COR-L47 (cell line): ENCODE measurements at places on chromosomes 1 and 21.

DNA sequence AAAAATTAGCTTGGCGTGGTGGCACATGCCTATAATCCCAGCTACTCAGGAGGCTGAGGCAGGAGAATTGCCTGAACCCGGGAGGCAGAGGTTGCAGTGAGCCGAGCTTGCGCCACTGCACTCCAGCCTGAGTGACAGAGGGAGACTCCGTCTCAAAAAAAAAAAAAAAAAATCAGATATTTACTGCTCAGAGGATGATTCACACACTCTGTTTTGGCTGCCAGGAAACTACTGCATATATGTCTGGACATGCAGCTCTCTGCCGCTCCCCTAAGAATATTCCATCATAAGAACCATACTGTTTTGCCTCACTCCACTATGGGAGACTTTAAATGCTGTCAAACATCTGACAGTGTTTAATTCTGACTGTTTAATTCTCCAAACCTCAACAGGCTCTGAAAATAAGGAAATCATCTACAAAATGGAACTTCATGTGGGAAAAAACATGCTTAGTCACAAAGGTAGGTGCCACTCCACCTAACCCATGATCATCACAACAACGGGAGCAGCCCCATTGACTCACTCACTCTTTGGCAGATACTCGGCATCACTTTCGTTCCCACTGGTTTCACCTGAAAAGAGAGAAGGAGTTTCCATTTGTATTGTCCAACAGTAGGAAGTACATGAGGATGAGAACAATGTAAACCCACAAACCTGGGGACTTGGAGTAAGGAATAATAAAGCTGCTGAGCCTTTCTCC lies 29.3 kb upstream of the BCAS2 start:
- no peak for DNase-seq

GRCh38 chr1:99439433-99440075 lies 175.3 kb downstream of the PLPPR4 start:
- DNase-seq = no peak

DNA sequence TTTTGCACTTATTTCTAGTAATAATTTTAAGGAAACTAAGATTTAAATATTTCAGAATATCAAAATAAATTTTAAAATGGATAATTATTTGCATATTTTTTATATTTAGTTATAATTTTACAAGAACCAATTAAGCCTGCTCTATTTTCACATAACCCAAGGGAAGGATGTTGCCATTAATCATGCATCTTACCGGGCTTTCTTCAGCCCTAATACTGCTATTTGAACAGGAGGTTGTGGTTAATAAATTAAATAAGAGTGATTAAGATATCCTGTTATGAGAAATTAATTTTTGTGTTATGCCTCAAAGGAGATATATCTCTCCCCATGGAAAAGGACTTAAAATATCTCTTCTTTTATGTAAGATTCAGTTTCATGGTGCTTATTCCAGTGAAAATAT lies 1415.8 kb upstream of the B3GALT2 start:
- DNase-seq = no peak

DNA sequence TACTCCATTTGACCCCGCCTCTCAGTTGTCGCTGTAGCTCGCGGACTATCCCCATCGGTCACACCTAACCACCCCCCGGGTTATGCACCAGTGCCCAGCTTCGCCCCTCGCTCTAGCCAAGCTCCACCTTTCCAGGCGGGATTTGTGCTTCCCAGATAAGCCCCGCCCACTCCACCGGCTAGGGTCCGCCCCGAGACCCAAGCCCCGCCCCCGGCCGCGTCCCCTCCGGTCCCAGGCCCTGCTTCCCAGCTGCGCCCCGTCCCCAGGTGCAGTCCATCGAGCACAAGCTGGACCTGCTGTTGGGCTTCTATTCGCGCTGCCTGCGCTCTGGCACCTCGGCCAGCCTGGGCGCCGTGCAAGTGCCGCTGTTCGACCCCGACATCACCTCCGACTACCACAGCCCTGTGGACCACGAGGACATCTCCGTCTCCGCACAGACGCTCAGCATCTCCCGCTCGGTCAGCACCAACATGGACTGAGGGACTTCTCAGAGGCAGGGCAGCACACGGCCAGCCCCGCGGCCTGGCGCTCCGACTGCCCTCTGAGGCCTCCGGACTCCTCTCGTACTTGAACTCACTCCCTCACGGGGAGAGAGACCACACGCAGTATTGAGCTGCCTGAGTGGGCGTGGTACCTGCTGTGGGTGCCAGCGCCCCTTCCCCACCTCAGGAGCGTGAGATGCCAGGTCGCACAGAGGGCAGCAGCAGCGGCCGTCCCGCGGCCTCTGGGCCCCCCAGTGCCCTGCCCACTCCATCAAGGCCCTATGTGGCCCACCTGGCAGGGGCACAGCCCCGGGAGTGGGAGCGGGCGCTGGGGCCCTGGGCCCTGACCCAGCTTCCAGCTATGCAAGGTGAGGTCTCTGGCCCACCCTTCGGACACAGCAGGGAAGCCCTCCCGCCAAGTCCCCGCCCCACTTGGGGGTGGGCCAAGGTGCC lies 23.9 kb downstream of the CITED4 start:
- DNase-seq = no peak

DNA sequence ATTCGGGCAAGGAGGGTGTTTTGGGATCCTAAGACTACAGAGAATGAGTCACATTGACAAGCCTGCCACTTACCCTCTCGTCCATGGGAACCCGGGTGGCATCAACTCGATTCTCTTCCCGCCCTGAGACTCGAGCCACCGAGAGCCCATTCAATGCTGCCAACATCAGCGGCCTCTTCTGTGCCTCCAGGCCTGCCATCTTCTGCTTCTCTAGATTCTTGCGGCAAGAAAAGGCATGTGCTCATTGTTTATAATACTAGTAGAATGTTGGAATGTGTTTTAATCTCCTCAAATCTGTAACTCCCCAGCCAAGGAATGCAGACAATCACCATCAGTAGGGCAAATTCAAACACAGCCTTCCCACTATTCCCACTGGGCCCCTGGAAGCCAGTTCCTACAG lies 96.9 kb downstream of the SMYD2 start:
- no peak for DNase-seq
